ENCODE measurements at places on chromosomes 6 and 20.
A peak's percentile ranks its signal among the peaks of the same experiment; 100 is the strongest.

- DNase-seq = no peak
Measured at GRCh38 chr6:10082385-10082784, 332.5 kb downstream of the TFAP2A start.

DNA sequence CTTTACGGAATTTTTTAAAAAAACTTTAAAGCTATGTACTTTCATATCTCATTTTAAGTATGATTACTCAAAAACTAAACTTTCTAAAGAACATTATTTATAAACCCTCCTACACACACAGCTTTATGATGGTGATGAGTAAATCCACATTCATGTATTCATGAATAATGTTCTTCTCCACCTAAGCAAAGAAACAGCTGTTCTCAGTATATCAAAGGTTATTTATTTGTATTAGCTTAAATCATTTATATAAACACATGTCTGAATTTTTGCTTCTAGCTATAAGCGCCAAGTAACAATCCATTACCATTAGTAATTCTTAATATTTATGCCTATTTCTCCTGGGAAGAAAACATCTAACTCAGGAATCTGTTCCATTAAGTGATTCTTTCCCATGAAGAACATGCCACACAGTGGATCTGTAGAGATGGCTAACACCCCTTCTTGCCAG lies 63.3 kb downstream of the SMLR1 start:
- DNase-seq = no peak

GRCh38 chr6:89506716-89507617 lies 74.0 kb downstream of the ANKRD6 start:
- no peak for DNase-seq

DNA sequence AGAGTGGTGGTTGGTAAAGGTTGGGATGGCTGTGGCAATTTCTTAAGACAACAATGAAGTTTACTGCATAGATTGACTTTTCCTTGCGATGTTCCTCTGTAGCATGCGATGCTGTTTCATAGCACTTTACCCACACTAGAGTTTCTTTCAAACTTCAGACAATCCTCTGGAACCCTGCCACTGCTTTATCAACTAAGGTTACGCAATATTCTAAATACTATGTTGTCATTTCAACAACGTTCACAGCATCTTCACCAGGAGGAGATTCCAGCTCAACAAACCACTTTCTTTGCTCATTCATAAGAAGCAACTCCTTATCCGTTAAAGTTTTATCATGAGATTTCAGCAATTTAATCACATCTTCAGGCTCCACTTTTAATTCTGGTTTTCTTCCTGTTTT lies 161.2 kb upstream of the NRSN1 start:
- no peak for DNase-seq

DNA sequence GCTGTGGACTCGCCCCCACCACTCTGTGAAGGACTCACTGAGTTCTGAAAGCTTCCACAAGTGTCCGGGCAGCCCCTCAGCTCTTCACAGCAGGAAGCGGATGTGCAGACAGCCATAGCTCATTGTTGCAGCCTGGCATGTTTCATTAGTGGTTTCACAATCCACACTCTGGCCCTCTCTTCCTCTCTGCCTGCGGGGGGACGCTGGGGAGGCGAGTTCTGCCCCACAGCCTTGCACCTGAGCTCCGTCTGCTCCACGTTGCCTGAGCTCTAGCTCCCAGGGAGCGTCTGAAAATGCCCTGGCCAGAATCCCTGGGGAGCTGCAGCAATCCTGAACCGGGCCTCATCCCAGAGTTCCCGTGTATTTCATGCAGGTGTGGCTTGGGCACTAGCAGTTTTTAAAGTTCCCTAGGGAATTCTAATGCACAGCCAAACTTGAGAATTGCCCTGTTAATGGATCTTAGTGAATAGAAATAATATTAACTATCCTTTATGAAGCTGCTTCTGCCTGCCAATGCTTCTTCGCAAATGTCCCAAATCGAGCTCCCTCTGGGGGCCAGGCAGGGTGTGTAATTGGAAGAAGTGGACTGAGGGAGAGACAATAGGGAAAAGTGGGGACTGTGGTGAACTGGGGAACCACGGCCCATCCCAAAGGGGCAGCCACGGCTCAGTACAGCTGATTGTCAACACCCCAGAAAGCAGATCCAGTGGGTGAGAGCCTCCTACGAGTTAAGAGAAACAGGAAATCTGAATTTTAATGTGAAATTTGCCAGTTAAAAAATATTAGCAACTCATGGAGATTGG lies 51.5 kb downstream of the CTCFL start:
- no peak for DNase-seq

DNA sequence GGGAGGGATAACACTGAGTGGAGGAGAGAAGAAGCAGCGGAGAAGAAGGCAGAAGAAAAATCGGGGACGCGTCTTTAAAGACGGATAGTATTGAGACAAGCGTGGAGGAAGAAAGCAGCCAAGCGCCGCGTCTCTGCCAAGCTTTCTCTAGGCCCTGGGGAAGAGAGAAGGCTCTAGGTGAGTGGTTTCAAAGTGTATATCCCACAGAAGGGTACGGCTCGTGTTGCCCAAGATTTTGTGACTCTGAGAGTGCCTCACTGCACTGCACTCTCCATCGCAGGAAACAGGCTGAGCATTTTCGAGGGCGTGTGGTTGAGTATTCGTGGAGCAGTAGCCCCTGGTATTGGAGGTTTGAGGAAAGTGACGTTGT lies 185.4 kb downstream of the TRIM27 start:
- DNase-seq = no peak

DNA sequence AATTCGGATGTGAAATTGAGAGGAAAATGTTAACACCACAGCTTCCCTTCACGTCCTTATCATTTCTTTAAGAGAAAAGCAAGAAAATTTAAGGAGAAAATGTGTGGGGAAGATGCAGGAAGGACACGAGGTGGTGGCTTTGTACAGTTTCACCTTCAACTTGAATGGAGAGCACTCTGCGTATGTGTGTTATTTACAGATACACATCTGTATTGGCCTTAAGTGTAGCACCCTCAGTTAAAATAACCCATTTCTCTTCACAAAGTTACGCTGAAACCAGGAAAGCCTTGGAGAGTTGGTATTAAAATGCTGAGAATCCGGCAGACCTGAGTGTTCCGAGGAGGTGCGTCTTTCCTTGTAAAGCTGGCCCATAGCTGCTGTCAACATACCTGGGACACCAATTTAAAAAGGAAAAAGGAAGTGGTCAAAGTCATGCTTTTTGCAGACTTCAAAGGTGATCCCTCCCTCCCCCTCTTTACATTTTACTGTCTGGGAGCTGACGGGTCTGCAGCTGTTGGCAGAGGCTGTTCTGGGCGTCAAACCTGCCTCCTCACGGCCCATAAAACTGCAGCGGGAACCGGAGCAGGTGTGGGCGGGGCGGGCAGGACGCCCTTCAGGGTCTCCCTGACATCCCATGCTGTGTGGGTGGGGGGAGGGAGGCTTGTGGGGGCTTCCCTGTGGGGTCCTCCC lies 61.3 kb upstream of the TBXT start:
- DNase-seq = no peak

- no peak for DNase-seq
Measured at GRCh38 chr20:17504066-17504897, 26.9 kb downstream of the BFSP1 start.

DNA sequence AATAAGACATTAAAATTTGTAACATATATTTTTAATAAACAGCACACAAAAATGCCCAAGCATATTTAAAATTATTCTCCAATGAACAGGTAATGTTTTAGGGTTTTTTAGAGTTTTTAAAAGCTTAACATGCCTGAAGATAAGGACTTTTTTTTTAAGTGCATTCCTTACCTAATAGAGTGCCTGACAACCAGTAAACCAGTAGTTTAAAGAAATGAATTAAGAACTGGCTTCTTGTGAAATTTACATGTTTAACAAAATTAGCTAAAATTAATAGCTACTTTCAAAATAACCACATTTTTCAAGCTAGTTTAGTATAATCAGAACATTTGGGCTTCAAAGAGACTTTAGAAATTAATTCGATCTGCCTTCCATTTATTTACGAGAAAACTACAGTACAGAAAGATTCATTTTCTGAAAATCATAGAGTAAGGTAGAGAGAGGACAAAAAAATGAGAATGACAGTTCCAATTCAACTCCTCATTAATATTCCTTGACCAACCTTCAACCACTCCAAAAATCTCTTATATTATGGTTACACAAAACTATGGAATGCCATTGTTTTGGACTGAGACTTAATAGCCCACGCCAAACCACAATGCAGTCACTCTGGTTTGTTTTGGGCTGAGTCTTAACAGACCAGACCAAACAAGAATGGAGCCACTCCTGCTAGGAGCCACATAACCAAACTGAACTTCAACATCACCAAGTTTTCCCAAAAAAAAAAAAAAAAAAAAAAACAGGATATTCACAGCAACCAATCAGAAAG lies 5.7 kb upstream of the PLN start:
- DNase-seq = no peak

DNA sequence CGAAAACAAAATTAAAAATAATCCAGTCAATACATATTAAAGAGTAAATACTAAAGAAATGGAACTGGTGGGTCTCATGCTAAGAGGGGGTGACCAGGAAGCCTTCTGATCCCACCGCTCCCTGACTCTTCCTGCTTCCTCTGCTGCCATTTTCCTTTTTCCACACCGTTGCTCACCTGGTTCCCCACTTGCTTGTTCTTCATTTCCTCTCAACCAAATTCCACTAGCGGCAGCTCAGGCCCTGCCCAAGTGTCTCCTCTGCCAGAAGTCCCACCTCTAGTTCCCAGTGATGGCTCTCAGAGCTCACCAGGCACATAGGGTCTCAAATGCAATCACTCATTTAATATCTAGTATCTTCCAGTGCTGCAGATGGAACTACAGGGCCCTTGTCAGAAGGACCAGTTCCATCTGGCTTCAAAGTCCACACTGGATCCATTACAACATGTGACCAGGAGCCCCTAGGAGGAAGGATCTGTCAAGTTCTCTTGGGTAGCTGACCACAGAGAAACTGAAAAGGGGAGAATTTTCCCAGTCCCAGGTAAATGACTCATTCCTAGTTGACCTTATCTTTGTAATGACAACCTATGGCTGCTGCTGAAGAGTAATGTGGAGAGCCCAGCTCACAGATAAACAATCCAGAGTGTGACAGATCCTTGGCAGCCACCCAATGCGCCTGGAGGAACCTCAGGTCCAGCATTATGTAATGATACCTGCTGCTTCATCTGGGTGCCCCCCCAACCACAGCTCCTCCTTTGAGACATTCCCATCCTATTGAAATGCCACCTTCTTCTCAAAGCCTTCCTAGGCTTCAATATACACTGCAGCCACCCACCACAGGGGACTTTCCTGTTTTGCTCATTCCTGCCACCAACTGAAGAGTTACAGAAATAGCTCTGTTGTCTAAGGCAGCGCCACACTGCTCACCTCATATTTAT lies 38.2 kb downstream of the ELMO2 start:
- DNase-seq = no peak

DNA sequence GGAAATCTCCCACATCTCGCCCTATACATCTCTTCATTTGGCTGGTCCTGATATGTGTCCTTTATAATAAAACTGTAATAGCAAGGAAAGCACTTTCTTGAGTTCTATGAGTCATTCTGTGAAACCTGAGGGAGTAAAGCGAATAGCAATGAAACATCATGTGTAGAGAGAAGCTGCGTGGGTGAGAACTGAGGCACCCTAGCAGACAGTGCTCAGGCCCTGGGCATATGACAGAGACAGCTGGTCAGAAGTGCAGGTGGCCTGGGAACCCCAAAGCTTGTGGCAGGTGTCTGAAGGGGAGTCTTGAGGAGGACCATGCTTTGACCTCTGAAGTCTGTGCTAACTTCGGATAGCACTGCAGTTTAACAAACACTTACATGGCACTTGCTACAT lies 1.3 kb upstream of the BLOC1S5 start:
- peak; percentile 5 for DNase-seq

All from activated T-helper 1 cell treated with anti-CD3 and anti-CD28 coated beads, Interleukin-2, amount 50 U/mL, for 16 hours (primary cell).